Islet precursor cell (in vitro differentiated cells): ENCODE measurements at places on chromosomes 16 and 17.

- DNase-seq: no peak
Measured at GRCh38 chr17:62882284-62882683, 74.2 kb upstream of the MARCHF10 start.

- no peak for DNase-seq
Measured at GRCh38 chr17:72176951-72177660, 56.3 kb downstream of the SOX9 start.

DNA sequence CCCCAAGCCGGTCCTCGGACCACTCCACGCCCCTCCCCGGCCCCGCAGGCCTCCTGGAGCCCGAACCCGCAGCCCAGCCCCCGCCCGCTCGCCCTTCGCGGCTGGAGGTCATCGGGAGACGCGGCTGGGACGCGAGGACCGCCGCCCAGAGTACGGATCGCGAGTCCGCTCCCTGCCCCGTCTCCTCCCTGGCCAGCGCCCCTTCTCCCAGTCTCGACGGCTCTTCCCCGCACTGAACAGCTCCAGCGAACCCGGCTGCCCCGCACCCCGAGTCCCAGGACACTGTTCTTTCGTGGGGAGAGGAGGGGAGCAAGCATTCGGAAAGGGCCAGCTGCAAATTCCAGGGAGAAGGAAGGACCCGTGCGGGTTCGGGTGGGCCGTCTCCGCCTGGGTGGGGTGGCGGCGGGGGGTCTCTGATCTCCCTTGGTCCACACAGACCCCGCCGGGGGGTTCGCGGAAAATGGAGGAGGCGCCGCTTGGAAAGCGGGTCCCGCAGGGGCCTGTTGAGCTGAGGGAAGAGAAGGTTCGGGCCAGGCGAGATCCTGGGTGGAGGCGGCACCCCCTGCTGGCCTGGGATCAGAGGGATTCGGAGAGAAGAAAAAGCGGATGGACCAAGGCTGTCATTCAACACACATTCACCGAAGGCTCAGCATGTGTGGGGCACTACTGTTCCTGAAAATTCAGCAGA lies 632 bp upstream of the RTN4RL1 start:
- DNase-seq: peak; percentile 94

- no peak for DNase-seq
Measured at GRCh38 chr17:31843070-31843745, 15.8 kb downstream of the COPRS start.

DNA sequence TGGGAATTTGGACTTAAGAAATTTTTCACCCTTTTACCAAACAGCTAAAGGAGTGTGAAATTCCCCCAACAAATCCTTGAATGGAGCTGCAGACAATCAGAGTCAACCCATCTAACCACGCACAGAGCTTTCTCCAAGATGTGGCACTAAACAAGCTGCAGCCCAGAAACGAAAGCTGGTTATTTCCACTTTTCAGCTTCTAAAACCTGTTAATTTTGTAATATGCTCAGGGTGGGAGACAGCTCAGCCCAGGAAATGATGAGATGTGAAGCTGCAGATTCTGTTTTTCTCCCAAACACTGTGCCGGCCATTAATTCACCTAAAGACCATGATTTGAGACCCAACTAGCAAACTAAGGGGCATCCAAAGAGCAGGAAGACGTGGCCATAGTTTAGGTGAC lies 33.2 kb upstream of the ABR start:
- DNase-seq: no peak

GRCh38 chr16:56956756-56957155 lies 5.0 kb upstream of the CETP start:
- DNase-seq: no peak

GRCh38 chr16:64657316-64658011 lies 464.4 kb downstream of the CDH11 start:
- DNase-seq: no peak

DNA sequence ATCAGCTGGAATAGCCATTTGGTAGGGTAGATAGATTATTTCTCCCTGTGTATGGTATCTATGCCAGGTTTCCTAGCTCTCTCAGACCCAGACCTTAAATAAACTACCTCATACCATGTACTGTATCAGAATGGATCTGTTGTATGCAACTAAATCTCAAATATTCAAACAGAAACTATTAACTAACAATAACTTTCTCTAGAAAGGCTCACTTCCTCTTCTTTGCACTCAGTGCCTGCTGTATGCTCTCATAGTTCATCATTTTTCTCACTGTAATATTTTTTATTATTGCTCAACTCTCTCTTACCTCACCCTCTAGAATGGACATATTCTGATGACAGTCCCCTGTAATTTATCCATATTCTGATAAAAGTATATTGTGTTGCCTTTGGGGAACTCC lies 182.4 kb downstream of the TOX3 start:
- DNase-seq: no peak

- DNase-seq: no peak
Measured at GRCh38 chr16:75312875-75313274, 61.5 kb upstream of the BCAR1 start.

- no peak for DNase-seq
Measured at GRCh38 chr17:72270273-72270924, 149.6 kb downstream of the SOX9 start.

- peak; percentile 98 for DNase-seq
Measured at GRCh38 chr17:58338841-58339754, 10.5 kb upstream of the TSPOAP1 start.

- peak; percentile 90 for DNase-seq
Measured at GRCh38 chr17:63425483-63425882, 20.6 kb downstream of the CYB561 start.

GRCh38 chr16:80852261-80852872 lies 48.0 kb upstream of the CDYL2 start:
- DNase-seq: peak; percentile 71

GRCh38 chr17:16442141-16442540 lies 26.8 kb downstream of the TRPV2 start:
- no peak for DNase-seq
